ENCODE measurements at places on chromosomes 6 and 20.

GRCh38 chr6:63573899-63574553, 1.7 kb downstream of the LOC128125822 start:
- DNase-seq: peak; percentile 86

GRCh38 chr6:20024316-20024673, 187.1 kb downstream of the ID4 start:
- no peak for DNase-seq

DNA sequence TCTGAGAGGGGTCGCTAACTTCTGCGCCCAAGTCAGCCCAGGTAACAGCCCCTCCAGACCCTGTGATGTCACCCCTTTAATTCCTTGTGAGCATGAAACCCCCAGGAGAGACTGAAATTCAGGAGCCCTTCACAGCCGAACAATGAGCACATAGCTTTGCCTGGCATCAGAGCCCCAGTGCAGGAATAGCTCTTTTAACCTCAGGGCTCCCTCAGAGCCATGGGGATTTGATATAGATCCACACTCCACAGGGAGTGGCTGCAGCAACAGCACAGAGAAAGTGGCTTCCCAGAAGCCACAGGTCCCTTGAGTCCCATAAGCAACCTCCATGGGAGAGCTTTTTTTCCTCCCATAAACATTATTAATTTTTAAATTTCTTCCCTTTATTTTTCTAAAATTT, 150.0 kb upstream of the MARCKS start:
- DNase-seq: no peak

DNA sequence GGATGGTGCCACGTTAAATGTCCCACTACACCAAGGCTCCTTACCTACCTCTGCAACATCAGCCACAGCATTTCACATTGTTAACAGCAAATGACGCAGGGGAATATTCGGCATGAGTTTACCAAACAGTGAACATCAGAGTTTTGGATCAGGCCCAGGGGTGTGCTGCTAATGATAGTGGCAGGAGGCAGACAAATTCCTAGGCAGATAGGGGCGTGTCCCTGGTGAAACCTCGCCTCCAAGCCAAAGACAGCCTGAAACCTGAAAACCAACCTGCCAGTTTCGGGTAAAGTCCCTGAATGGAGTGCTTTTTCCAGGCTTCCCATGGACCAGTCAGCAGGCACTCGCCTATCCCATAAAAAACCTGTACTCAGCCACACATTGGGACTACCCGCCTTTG, 133.6 kb downstream of the SH3BGRL2 start:
- no peak for DNase-seq

DNA sequence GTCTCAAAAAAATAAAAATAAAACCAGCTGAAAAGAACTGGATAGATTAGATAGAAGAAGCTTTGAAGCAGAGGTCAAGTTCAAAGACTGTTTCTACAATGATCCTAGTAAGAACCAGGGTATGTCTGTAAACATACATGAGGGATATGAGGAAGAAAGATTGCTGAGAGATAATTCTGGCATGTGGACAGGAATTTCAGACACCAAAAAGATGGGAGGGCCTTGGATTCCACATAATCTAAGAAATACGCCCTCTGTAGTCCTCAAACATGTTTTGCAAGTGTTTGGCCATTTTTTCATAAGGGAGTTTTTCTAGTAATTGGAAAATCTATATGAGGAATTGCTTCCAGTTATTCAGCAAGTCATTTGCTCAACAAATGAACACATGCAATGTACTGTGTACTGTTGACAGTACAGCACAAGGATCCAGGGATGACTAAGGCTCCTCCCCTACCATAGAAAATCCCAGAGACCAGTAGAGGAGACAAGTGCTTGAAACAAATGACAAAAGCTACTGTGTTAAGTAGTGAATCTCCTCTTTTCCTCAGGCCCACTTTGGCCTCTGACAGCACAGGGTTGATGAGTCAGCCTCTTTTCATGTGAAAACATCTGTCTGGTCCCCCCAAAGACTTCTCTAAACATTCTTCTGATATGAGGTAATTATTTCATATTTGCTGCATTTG, 795.9 kb downstream of the MAFB start:
- DNase-seq: no peak

- DNase-seq: no peak
Observed at GRCh38 chr6:128443553-128443952, 76.8 kb downstream of the PTPRK start.

DNA sequence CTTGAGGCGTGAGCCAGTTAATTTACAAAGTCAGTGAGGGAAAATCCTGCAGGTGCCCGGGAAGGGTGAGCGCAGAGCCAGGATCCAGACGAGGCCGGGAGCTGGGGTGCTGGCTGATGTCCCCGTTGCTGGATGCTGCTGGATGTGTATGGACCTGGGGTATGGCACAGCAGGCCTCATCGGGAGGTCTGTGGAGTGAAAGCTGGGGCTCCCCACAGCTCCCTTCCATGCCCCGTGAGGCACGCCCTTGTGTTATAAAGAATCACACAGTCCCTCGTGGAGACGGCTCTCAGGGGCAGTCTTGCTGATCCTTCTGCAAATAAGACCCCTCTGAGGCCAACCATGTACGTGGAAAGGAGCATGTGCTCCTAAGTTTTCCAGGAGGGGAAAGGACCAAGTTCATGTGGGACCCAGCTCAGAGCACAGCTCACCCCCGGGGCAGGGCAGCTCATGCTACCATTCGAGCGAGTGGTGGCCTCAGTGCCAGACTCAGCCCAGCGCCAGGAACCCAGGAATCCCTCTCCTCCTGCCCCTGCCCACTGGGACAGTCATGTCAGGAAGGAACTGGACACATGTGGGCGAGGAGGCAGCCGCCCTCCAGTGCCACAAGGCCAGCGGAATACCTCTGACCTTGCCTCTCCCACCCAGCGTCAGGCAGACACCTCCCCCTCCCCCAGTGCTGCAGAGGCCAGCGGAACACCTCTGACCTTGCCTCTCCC, 97.5 kb downstream of the CDH4 start:
- no peak for DNase-seq

GRCh38 chr20:23228912-23229311, 121.7 kb upstream of the NXT1 start:
- no peak for DNase-seq

DNA sequence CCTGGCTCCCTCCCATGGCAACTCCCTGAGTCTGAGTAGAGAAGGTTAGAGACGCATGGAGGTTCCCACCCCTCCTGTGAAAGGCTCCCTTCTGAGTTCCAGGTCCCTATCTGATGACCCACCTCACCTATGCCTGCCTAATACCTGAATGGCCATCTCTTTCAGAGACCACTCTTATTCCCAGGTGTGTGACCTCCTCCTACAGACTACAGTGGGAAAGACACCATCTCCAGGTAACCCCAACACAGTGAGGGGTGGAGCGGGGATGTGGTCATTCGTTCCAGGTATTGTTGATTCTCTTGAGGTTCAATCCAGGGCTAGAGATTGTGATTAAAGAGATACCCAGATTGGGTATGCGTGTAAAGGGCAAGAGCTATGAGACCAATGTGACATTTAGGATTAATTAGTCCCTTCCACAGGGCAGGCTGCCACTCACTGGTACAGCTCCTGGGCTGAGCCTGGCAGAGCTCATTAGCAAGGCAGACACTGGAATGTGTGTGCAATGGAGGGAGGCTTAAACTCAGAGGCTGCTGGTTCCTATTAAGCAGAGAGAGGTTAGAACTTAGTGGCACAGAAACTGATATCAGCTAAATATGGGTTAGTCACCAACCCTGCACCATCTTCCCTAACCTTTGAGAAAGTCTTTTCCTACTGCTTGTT, 46.5 kb upstream of the IER3 start:
- no peak for DNase-seq

DNA sequence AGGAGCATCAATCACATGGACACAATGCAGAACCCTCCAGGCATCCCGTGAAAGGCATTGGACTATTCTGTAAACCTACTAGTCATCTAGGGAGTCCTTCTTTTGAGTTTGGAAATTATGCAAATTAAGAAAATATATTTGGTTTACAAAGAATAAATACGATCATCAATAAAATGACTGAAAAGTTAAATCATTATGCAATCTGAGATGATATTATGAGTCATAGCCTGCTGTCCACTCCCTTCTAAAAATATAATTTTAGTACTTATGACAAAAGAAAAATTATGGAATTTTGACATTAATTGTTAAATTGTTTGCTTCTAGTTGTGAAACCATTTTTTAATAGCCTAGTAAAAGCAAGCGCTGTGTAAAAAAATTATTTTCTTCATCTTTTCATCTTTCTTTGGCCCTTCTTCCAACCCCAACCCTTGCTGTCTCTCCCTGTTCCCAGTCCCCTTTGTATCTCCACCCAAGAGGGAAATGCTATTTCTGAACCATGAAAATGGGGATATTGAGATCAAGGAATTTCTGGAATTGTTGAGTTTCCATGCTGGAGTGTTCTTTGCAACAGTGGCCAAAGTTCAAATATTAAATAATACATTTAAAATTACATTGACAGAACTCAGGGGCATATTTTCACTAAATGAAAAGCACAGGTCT, 599.8 kb downstream of the COL12A1 start:
- DNase-seq: no peak

DNA sequence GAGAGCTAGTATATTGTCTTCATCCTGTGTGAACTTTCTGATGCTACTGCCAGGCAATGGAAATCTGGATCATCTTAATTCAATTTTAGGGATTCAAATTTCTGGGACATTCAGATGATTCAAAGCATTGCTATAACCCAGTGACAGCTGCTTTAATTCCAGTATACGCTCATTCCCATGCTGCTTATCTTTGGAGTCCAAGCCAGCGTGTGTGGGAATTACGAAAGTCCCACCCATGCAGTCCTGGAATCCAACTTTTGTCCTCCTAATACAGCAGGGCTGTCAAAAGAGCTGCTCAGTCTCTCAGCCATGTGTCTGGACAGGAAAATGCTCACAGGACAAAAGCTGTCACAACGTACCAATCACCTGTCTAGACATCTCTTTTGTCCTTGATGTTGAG, 219.8 kb downstream of the LAMA2 start:
- no peak for DNase-seq

GRCh38 chr6:73030791-73031782, 194.2 kb downstream of the KHDC1L start:
- DNase-seq: no peak

Measured in Kasumi-1 (cell line).